ENCODE measurements at places on chromosomes 3 and 15.
A peak's percentile ranks its signal among the peaks of the same experiment; 100 is the strongest.

- DNase-seq: no peak
These were observed 76.0 kb upstream of the NECTIN3 start for GRCh38 chr3:110995461-110996231.

DNA sequence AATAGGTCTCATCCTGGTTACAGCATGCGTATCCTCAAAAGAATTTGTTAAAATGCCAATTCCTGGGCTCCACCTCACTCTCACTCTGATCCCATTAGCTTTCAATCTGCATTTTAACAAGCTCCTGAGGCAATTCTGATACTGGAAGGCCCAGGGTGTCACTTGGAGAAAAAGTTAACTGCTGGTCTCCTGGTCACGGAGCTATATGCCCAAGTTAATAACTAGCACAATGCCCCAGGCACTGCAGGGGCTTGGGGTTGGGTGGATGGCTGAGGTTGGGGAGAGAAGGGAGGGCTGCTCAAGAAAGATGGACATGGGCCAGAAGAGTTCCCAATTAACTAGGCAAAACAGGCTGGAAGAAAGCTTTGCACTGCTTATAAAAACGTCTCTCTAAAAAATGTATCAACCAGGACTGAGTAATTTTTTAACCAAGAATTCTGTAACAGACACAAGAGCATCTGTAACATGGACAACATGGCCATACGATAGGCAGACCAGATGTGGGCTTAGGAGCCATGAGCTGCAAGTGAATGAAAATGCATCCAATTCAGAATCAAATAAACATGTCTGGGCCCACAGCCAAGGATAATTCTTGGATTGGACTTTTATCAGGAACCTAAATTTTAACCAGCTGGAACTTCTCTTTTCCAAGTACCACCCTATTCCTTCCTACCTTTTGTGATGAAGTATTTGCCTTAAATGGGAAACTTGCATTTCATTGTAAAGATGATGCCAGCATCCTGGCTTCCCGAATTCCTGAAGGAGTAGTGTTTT, 4.2 kb downstream of the IL17RD start:
- no peak for DNase-seq

DNA sequence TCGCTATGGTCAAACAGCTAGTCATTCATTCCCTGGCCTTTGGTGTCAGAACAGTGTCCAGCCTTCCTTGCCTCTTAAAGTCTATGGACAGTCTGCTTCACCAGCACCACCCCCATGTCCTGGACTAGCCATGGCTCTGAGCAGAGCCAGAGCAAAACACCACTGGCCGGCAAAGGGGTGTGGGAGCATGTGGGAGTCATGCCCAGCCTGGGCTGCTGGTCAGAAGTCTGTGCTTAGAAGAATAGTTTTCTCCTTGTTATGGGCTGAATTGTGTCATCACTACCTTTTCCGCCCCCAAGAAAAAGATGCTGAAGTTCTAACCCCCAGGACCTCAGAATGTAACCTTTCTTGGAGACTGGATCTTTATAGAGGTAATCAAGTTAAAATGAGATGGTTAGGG, 132.9 kb upstream of the LPP start:
- no peak for DNase-seq

- no peak for DNase-seq
These were observed 12.2 kb upstream of the SLC6A1 start for GRCh38 chr3:10980312-10980711.

DNA sequence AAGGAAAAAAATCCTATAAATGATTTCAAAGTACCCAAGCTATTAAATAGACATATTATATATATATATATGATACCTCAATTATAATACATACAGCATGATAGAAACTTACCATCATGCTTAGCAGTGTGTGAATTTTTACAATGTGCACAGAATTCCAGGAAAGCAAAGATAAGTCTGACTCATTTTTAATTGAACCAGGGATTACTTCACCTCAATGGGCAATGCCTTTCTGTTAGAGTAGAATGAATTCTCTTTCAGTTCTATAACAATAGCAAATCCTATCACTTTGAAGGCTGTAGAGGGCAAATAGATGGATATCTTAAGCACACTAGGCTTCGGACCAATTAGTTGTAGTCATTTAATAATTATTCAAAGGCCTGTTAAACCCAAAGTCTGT, 54.8 kb upstream of the P3H2 start:
- DNase-seq: no peak

DNA sequence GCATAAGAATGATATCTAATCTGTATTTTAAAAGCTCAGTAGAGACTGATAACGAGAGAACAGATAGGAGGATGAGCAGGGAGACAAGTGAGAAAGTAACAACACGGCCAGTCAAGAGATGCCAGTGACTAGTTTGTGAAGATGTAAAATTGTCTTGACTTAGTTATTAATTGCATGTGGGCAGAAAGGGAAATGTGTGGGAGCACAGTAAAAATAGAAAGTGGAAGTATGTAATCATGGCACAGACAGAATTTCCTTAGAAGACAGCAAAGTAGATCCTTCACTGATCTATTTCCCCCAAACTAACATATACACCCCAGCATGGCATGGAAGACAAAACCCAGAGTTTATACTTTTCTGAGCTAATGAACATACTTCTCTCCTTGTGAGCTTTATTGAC, 344.5 kb downstream of the FGF12 start:
- no peak for DNase-seq

- no peak for DNase-seq
These were observed 144.1 kb downstream of the VPS13C start for GRCh38 chr15:61916104-61916503.

- no peak for DNase-seq
These were observed 36.2 kb downstream of the VGLL3 start for GRCh38 chr3:86954747-86955146.

DNA sequence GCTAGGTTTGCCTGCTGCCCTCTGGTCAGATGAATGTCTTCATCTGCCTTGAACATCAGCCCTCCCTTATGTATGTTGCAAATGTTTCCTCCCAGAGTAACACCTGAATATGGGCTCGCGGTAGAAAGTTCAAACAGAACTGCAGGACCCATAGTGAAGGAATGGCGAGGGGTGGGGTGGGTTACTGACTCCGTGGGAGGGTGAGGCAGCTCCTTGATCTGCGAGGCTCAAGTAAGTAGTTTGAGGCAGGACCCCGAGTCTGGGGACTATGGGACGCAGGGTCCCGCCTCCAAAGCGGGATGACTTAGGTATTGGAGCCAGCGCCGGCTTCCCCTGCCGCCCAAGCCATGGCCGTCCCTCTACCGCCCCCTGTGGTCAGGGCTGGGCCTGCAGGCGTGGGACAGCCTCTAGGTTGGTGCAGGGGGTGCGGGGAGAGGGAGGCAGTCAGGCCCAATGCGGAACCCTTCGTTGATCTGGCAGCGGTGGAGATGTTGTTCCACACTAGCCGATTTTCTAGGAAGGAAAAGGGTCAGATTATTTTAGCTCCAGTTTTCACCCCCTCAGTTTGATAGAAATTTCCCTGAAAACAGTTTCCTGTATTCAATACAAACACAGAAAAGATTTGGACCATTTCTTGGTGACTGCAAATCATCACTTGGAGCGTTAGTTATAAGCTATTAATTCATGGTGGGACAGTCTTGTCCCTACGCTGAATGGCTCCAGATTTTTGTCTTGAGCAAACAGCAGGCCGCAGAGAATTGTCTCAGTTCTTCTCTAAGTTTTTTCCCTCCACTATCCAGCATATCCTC, 72.3 kb downstream of the CORO2B start:
- DNase-seq: peak; percentile 17

- no peak for DNase-seq
These were observed 64.8 kb upstream of the BCL6 start for GRCh38 chr3:187810021-187810446.

- DNase-seq: no peak
These were observed 140.2 kb downstream of the POLQ start for GRCh38 chr3:121405631-121406030.

- DNase-seq: no peak
These were observed 16.5 kb downstream of the BCHE start for GRCh38 chr3:165820671-165821123.

DNA sequence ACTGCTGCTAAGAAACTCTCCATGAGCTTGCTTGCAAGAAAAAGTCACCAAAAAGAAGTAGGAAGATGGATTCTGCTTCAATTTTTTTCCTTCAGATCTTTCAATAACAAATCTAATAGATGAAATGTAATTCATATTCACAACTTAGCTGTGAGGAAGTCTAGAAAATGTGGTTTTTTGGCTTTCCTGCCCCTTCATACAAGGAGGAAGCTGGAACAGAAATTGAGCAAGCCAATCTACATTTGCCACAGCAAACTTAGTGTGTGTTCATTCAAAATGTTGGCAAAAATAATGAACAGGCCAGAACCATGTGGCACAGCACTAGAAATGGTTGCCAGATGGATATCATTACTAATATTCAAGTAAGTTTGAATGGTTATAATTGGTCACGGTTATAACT, 93.2 kb upstream of the NEDD4 start:
- no peak for DNase-seq

- DNase-seq: no peak
These were observed 6.1 kb downstream of the CD96 start for GRCh38 chr3:111548092-111548491.

DNA sequence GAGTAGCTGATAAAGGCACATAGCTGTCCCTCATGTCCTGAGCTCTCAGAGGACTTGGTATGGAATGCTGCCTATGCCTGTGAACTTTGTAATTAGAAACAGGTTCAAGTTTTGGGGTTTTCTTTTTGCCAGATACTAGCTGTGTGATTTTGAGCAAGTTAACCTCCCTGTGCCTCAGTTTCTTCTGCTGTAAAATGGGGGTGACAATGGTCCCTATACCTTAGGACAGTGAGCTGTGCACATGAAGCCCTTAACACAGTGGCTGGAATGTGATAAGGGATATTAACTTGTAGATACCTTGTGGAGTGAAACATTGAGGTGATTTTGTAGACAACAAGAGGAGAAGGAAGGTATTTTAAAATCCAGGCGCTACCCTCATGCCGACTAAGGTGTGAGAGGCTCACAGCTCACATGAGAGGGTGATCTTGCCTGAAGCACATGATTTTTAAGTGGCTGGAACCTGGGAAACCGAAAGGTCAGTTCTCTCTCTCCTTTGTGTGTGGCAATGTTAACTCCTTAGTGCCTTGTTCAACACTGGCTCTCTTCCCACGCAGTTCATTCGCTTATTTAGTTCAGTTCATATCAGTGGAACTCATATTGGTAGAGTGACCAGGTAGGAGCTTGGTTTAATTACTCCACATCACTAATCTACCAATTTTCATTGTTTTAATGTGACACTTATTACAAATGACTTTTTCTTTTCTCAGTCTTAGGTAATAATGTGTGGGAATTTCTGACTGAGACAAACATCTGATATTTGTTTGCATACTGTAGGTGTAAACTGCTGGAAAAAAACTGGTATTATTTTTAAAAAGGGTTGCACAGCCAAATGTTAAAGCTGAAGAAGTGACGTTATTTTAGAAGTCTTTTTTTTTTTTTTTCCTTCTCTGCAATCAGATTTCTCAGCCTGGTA, 236.2 kb downstream of the ITPR1 start:
- DNase-seq: no peak

GRCh38 chr3:194689493-194689944, 3.8 kb downstream of the FAM43A start:
- no peak for DNase-seq

- DNase-seq: no peak
These were observed 66.9 kb downstream of the FOXB1 start for GRCh38 chr15:60070838-60071493.

DNA sequence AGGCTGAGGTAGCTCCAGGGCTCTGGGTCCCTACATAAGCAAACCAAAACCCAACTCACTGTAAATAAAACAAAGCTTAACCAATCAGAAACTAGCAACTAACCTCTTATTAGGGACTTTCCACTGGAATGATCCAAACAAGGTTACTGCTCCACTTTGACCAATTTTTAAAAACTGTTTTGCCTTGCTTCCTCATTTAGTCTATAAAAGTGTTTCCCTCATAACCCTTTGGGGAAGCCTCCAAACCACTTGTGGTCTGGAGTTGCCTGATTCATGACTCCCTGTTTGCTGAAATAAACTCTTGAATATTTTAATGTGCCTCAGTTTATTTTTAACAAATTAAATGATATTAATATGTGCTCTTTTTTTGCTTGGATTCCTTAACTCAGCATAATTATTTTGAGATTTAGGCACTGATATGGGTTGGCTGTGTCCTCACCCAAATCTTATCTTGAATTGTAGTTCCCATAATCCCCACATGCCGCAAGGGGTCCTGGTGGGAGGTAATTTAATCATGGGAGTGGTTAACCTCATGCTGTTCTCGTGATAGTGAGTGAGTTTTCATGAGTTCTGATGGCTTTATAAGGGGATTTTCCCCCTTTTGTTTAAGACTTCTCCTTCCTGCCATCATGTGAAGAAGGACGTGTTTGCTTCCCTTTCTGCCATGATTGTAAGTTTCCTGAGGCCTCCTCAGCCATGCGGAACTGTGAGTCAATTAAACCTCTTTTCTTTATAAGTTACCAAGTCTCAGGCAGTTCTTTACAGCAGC, 90.6 kb downstream of the CD200R1L start:
- DNase-seq: no peak

GRCh38 chr3:20108869-20109268, 68.6 kb downstream of the KAT2B start:
- no peak for DNase-seq

DNA sequence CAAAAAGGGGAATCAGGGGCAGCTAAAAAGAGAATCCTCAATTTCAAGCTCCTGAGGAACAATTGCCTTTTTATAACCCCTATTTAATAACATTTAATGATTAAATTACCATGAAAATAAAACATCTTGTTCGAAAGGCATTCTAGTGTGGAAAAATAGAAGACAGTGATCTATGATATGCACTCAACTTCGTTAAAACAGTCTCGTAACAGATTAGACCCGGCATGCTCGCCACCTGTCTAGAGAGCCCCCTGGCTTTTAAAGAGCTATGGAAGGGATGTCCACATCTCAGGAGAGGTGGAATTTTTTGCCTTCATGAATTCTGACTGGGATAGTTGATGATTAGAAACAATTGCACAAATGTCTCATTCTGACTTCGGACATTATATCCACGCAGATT, 153.7 kb upstream of the MDFIC2 start:
- DNase-seq: no peak

DNA sequence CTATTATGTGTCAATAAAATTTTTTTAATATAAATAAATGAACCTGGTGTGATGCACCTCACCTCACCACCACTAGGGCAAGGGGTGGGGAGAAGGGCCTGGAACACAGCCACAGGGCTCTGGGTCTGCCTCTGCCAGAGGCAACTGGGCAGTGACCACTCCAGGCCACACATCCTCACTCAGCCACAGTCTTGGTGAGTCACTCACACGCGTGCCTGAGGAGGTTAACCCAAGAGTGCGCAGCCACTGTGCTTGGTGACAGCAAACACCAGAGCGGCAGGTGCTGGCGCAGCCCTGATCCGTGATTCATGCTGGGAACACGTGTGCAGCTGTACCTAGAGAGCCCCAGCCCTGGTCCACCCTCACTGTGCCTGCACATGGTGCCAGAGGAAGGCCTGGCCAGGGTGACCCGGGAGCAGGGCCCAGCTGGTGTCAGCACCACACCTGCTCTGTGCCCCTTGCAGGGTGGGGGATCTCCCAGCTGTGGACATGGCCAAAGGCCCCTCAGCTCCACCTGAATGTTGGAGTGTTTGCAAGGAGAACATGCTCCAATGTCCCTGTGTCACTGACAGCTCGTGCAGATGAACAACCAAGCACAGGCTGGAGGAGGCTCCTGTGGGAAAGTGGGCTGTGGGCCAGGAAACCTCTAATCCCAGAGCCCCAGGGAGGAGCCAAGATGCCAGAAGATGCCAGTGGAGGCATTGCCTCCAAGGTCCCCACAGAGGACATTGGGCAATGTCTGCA, 2.1 kb downstream of the SLC41A3 start:
- DNase-seq: no peak

GRCh38 chr3:77563012-77563411, 523.1 kb downstream of the ROBO2 start:
- no peak for DNase-seq
